Kasumi-1 (cell line): ENCODE measurements at places on chromosomes 2 and 18.

GRCh38 chr2:136327162-136327852 lies 209.4 kb upstream of the CXCR4 start:
- no peak for DNase-seq

DNA sequence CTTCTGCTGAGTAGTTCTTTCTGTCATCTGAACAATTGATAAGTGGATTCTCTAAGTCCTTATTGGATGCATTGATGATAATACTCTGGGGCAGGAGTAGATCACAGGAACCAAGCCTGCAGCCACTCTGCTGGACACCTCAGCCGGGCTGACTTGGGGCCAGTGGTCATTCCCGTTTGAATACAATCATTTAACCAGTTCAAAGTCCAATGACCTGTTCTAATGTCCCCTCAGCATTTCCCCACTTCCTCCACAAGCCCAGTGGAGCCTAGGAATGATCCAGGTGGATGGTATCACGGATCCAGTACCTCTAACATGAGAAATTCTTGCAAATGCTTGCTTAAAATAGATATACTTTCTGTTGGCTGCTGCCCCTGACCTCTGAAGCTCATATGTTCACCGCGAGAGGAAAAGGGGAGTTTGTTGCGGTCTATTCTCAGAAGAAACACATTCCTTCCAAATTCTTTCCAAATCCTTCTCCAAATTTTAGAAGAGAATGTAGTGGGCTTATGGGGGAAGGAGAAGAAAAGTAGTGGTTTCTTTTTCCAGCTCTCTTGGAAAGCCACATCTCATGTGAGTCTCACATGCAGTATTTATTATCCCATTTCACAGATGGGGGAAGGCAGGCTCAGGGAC lies 170.9 kb downstream of the INHBB start:
- no peak for DNase-seq

- DNase-seq, result no peak
Observed at GRCh38 chr2:149991576-149991975, 404.0 kb upstream of the MMADHC start.

DNA sequence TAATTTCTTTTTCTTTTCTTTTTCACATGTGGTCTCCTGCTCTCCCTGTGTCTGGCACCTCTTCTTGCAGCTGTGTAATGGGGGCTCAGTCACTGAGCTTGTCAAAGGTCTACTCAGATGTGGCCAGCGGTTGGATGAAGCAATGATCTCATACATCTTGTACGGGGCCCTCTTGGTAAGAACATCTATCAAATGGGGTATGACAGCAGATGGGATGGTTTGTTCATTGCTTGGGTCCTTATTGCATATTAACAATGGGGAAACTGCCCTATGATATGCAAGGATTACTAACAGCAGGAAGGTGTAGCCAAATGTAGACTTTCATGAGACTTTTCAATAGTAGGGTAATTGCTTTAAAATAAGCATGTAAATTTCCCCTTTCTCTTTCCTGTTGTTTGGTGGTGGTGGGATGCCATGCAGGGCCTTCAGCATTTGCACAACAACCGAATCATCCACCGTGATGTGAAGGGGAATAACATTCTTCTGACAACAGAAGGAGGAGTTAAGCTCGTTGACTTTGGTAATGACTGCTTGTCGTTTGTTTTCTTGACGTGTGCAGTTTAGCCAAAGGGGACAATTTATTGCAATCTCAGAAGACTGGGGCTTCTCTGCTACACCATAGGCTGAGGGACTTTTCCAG lies 36.5 kb downstream of the MYO3B start:
- DNase-seq, result no peak

DNA sequence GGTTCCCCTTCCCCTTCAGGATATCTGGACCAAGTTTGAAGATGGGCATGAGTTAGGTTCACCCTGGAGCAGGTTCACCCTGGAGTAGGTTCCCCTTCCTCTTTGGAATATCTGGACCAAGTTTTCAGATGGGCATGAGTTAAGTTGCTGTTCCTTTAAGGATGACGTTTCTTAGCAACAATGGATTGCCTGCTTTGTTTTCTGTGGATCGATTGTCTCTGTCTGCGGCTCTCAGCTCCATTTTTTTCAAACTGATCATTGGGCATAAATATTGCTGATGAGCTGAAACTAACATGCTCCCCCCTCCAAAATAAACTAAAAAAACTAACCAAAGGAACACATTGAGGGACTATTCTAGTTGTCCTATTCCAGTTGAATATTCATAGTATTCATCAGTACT lies 149.5 kb downstream of the SPP2 start:
- DNase-seq, result no peak

- no peak for DNase-seq
Observed at GRCh38 chr2:158103411-158104012, 1.8 kb downstream of the UPP2 start.

DNA sequence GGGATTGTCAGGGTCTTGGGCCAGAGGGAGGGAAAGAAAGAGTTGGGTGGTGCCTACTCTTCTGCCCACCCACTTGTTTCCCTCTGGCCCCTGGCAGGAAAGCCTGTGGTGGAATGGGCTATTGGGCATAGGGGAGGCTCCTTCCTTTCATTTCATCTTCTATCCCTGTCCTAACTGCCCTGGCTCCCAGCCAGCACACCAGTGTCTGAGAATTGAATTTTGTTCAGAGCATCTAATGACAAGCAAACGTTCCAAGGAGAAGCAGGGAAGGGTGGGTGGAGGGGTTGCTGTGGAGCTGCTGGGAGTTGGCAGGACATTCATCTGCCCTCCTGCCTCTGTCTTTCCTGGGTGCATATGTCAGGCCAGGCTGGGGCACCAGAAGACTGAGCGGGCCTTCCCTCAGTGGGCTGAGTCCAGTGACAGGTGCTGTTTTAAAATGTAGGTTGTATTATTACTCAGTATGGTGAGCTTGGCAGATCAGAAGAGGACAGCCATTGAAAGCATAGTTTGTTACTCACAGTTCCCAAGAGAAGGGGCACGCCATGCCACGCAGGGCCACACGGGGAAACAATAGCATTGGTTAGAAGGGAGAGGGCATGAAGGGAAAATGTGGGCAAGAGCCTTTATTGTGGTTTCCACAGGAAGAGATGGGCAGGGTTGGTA lies 171.9 kb downstream of the ACOXL start:
- DNase-seq, result no peak

DNA sequence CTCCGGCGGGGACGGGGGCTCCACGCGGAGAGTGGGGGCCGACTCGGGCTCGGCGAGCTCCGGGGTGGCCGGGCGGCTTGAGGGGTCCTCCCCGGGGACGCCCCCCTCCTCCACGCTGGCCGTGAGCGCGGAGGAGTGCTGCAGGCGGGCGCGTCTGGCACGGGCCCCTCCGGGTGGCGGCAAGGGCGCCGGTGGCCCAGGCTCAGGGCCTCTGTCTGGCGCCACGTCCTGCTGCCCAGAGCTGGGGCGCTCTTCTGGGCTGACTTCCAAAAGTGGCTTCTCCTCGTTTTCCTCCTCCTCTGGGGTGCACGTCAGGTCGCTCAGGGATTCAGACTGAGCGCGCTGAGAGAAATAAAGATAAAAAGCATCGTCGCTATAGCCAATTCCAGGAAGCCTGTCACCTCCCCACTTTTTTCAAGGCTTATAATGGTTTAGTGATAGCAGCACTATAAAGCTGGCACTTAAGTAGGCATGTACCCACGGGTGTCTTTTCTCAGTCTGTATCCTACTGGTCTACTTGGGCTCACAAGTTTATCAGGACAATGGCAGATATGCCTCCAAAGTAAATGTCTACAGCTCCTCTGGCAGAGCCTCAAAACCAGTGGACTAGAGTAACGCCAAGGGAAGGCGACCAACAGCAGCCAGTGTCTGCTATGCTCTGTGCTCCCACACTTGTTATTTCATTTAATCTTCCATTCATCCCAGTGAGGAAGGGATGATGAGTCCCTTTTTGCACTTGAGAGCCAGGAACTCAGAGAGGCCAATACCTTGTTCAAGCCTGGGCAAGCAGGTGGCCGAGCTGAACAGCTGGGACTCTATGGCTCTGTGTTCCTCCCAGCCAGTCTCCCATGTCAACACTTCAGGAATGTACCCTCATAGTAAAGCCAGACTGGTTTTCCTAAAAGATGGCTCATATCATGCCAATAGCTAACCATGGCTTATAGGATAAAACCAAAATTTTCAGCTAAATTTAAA lies 92.6 kb upstream of the MGAT4A start:
- no peak for DNase-seq

- no peak for DNase-seq
Observed at GRCh38 chr2:164474873-164475272, 146.4 kb downstream of the GRB14 start.

DNA sequence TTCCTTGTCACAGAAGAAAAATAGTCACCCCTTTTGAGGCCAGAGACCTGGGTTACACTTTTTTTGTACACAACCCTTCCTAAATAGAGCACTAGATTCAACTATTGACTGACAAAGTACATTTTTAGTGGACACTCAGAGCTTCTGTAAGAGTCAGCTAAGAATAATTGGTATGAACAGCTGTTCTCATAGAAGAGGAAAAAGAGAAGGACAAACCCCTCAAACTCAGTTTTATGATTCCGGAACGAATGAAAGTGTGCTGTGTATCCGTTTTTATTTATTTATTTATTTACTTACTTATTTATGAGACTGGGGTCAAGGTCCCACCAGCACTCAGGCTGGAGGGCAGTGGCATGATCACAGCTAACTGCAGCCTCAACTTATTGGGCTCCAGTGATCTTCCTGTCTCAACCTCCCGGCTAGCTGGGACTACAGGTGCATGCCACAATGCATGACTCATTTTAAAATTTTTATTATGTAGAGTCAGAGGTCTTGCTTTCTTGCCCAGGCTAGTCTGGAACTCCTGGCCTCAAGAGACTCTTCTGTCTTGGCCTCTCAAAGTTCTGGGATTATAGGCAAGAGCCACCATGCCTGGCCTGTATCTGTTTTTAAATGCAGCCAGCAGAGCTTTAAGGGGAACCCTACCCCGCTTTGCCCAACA lies 36.0 kb upstream of the FZD5 start:
- DNase-seq, result no peak

DNA sequence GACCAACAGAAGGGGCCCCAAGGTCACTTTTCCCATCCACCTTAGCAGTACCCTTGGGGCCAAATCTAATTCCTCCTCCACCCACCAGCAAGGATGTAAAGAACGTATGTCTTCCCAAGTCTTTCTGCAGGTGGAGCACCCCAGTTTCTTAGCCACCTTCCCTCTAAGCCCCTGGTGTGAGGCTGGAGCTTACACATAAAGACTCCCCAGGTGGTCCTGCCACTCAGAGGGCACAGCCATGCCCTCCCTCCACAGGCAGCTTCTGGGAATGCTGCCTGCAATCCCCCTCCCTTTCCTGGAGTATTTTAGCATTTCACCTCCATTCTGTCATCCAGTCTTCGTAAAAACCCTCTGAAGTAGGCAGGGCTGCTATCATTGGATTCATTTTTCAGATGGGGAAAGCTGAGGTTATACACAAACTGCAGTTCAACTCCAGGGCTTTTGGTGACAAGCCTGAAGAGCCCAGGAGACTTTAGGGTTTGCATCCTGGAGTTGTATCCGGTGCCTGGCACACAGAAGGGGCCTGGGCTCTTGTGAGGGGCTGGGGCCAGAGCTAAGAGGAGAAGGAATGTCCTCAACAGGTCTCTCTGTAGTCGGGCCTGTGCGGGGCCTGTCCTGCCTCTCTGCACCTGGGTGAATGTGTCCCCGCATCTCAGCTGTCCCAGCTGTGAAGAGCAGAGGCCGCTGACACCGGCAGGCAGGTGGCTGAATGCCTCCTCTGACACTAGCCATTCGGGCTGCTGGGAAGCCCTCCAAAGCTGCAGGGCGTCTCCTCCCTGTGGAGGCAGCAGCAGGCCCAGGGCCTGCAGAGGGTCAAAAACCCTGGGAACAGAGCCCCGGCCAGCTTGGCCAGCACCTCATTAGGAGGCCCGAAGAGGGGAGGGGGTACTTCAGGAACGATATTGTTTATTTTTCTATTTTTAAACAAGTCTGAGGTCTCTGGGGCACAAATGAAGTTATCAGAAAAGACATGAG lies 27.6 kb downstream of the CIB4 start:
- DNase-seq, result no peak

- no peak for DNase-seq
Observed at GRCh38 chr2:142531377-142531776, 346.1 kb upstream of the KYNU start.

- DNase-seq, result no peak
Observed at GRCh38 chr2:120866483-120867140, 130.9 kb downstream of the GLI2 start.
